ENCODE measurements at places on chromosomes 7 and 10.

- no peak overlapping the region for H3K27ac ChIP-seq
- peaks cover 6% of the 10 kb centered on the region for H3K4me1 ChIP-seq
- no peak for DNase-seq
- no peaks in the 10 kb centered on the region for H3K36me3 ChIP-seq
- H3K27me3 ChIP-seq: no peaks in the 10 kb centered on the region
Observed at GRCh38 chr7:155188357-155188756, 109.3 kb upstream of the INSIG1 start.

DNA sequence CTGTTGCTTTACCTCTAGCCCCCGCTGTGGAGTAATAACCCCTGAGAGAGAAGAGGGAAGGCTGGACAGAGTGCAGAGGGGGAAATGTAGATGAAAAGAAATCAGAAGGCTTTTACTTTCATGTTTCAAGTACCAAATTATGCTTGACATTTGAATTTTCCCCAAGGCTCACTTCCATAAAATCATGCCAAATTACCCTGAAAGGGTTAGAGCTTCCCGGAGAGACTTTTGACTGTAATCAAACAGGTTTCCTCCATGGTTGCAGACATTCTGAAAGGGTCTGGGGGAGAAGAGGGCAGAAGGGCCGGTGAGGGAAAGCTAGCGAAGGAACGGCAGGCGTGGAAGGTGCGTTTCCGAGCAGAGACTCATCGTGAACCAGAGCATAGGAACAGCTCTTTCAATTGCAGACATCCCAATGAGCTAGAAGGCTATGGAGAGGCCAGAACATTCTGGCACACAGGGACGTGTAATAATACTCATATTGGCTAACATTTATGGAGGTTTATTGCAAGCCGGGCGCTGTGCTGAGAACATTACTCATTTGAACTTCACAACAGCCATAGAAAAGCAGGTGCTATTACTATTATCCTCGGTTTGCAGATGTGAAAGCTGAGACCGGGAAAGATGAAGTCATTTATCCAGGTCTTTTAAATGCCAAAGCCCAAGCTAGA is 620.8 kb upstream of the AUTS2 start:
- H3K4me3 ChIP-seq: no peak overlapping the region
- H3K27ac ChIP-seq: no peak overlapping the region
- H3K36me3 ChIP-seq: no peaks in the 10 kb centered on the region

- DNase-seq: no peak
- H3K27me3 ChIP-seq: no peaks in the 10 kb centered on the region
- no peaks in the 10 kb centered on the region for H3K36me3 ChIP-seq
- H3K27ac ChIP-seq: peak overlapping the region; percentile 83
- peaks cover 55% of the 10 kb centered on the region for H3K4me1 ChIP-seq
Observed at GRCh38 chr10:79188154-79188965, 119.6 kb downstream of the ZMIZ1 start.

GRCh38 chr7:4634166-4634565 is 47.9 kb upstream of the FOXK1 start:
- no peak overlapping the region for H3K4me3 ChIP-seq
- H3K36me3 ChIP-seq: no peaks in the 10 kb centered on the region
- DNase-seq: no peak
- H3K27ac ChIP-seq: no peak overlapping the region
- H3K4me1 ChIP-seq: peaks cover 10% of the 10 kb centered on the region

DNA sequence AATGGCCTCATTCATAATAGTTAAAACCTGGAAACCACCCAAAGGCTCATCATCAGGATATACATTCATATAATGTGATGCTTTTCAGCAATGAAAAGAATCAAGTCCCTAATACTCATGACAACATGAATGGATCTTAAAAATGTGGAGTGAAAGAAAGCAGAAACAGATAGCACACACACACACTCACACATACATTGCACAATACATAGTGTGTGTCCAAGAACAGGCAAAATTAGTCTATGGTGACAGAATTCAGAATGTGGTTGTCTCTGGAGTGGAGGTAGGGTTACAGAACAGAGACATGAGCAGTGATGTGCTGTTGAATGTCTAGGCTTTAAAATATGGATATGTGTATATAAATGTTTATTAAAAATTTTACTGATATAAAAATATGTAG is 419.9 kb upstream of the PCDH15 start:
- no peaks in the 10 kb centered on the region for H3K4me1 ChIP-seq
- no peaks in the 10 kb centered on the region for H3K36me3 ChIP-seq
- H3K27ac ChIP-seq: no peak overlapping the region
- H3K27me3 ChIP-seq: no peaks in the 10 kb centered on the region
- no peak overlapping the region for H3K4me3 ChIP-seq

DNA sequence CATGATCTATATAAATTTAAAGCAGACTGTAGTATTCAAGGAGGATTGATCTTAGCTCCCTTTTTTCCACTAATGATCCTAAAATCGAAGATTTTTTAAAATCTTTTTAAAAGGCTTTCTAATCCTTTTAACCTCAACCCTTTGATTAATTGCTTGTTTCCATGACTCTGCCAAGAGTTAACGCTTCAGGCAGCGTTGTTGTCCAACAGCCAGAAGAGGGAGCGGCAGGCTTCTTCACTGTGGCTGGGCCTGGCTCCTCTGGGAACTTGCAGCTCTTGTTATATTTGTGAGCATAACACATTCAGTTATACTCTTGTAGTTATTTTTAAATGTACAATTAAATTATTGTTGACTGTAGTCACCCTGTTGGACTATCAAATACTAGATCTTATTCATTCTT is 26.3 kb downstream of the CRCP start:
- DNase-seq: peak; percentile 72
- no peaks in the 10 kb centered on the region for H3K27me3 ChIP-seq
- H3K4me1 ChIP-seq: peaks cover 44% of the 10 kb centered on the region
- no peaks in the 10 kb centered on the region for H3K36me3 ChIP-seq
- H3K4me3 ChIP-seq: no peak overlapping the region

DNA sequence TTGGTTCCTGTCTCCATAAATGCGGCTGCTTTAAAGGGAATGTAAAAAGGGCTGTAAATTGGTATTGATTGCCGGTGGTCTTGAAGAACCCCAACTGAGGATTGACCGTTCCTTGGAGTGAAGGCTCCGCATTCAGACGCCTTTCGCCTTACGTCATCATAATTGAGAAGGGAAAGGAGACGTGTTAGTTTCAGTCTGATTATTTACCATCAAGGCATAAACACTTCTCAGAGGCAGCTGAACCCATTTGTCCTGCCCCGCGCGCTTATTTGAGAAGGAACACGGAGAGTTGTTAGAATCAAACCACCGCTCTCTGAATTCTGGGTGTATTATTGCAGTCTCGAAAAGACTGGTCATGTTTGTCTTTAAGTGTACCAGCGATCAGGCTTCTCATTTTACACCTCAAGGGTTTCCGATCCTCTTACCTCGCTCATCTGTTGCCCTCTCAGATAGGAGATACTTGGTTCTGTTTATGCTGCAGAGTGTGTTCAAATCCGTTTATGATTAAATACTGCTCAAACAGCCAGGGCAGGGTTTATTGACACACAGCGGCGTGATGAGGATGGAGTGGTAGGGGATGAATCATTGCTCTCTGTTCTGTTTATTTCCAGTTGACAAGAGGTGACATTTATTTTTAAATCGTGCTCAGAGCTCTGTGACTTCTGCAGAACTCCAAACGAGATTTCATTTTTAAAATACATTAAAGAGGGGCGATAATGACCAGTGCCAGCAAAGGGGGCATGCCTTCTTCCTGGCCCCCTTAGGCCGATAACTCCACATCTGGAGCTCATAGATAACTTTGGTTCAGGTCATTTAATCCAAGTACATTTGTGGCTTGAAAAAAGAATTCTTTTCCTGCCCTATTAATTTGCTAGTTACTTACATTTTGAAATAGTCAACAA is 30.4 kb downstream of the FOXK1 start:
- DNase-seq: no peak
- no peaks in the 10 kb centered on the region for H3K27me3 ChIP-seq
- H3K4me1 ChIP-seq: peaks cover 21% of the 10 kb centered on the region
- no peak overlapping the region for H3K4me3 ChIP-seq

GRCh38 chr10:82759050-82759449 is 884.1 kb downstream of the NRG3 start:
- H3K36me3 ChIP-seq: no peaks in the 10 kb centered on the region
- H3K27me3 ChIP-seq: no peaks in the 10 kb centered on the region
- DNase-seq: no peak
- H3K4me3 ChIP-seq: no peak overlapping the region
- H3K27ac ChIP-seq: no peak overlapping the region

DNA sequence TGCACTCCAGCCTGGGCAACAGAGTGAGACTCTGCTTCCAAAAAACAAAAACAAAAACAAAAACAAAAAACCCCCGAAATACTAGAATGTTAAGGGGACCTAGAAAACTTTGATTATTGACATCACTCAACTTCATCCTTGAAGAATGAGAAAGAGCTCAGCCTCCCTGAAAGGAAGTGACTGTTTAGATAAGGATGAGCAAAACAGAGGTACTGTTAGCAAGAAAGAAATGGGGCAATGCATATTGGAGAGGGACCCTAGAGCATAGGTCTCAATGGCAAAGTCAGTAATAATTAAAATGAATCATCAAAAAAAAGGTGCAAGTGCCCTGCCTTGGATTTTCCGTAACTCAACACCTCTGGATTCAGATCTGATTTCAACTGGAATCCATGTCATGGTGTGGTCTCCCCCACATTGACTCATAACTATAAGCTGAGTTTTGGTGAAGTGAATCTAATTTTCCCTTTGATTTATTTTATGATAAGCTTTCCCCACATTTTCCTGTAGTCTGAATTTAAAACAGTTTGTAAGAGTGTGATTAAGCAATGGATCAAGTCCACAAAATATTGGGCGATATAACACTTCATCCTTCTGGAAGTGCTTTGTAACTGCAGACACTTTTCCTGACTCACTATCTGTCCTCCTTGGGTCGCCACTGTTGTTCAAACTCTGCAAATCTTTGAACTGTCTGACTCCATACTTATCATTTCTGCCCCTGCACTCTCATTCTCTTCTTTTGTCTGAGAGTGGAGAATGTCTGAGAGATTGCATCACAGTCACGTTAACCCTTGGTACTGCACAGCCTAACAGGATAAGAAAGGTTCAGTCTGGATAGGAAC is 224.8 kb upstream of the LYZL1 start:
- H3K36me3 ChIP-seq: no peaks in the 10 kb centered on the region
- DNase-seq: no peak
- no peaks in the 10 kb centered on the region for H3K4me1 ChIP-seq
- H3K27me3 ChIP-seq: no peaks in the 10 kb centered on the region
- no peak overlapping the region for H3K27ac ChIP-seq

GRCh38 chr10:3452683-3453361 is 280.2 kb upstream of the PITRM1 start:
- no peaks in the 10 kb centered on the region for H3K27me3 ChIP-seq
- no peak for DNase-seq
- peaks cover 9% of the 10 kb centered on the region for H3K4me1 ChIP-seq
- no peak overlapping the region for H3K27ac ChIP-seq

DNA sequence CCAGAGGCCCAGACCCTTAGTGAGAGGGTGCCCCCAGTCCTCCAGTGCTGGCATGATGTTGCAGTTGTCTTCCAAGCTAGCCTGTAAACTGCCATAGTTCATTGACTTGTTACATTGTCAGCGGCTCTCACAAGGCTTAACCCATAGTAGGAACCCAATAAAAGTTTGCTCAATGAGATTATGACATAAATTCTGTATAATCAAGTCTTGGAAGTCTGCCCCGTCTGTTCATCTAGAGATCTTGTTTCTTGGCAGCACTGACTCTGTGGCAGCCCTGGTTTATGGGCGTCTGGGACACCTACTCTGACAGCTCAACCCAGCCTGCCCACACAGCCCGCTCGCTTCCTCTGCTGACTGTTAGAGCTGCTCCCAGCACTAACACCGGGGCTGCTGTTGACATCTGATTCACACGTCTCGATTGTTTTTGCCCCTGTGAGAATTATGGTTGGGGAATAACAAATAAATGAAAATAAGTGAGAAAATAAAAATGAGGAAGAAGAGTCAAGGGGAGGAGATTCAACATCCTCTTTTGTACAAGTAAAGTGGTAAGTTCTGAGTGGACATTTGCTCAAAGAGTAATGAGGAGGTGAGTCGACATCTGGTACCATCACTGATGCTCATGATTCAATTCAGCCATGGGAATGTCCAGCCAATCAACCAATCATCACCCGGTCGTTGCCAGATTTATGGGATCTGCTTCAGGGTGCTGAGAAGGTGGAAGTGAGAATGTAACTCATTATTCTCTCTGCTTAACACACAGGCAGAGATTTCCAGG is 160.8 kb downstream of the SPAG6 start:
- no peaks in the 10 kb centered on the region for H3K36me3 ChIP-seq
- no peaks in the 10 kb centered on the region for H3K4me1 ChIP-seq
- DNase-seq: no peak
- H3K27me3 ChIP-seq: no peaks in the 10 kb centered on the region

GRCh38 chr10:86285136-86285790 is 81.3 kb downstream of the GRID1 start:
- no peak overlapping the region for H3K27ac ChIP-seq
- no peak for DNase-seq

GRCh38 chr10:58833771-58834561 is 321.3 kb downstream of the BICC1 start:
- no peaks in the 10 kb centered on the region for H3K27me3 ChIP-seq
- no peak overlapping the region for H3K4me3 ChIP-seq
- no peaks in the 10 kb centered on the region for H3K4me1 ChIP-seq
- DNase-seq: no peak

DNA sequence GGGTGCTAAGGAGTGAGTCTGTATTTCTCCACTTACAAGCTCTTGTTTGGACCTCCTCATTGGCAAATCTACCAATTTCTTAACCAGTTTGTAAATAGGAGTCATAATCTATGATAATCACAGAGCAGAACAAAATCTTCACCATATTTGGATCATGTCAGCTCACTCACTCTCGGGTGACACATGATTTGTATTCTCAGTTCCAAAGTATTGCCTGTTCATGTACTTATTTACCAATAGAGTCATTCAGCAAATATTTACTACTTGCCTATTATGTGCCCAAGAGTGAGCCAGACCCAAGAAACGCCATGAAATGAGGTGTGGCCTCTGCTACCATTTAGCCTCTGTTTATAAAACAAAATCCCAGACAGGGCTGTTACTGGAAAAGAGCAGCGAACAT is 114.8 kb downstream of the TSPAN12 start:
- H3K27me3 ChIP-seq: no peaks in the 10 kb centered on the region
- H3K4me3 ChIP-seq: no peak overlapping the region
- DNase-seq: no peak
- H3K4me1 ChIP-seq: peaks cover 6% of the 10 kb centered on the region
